Activated CD8-positive, alpha-beta T cell treated with anti-CD3 and anti-CD28 coated beads for 36 hours (primary cell): ENCODE measurements at places on chromosomes 7 and 10.

DNA sequence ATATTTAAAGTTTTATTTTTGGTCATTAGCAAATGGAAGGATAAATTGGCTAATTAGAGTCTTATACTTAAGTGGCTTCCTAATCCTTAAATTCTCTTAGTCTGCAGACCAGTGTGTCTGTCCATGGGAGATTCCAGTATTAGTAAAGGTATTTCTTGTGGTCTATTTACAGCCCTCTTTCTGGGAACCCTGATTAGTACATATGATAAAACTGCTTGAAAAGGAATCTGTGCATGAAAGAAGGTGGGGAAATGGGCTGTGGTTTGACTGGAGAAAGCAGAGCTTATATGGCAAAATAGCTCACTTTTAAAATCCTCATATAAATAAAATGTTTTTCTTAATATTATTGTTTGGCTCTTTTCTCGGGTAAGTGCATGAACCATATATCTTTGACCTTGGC, 124.5 kb upstream of the RHOBTB1 start:
- DNase-seq, result no peak

- DNase-seq, result no peak
Measured at GRCh38 chr7:155724327-155725005, 80.0 kb downstream of the RBM33 start.

GRCh38 chr10:23419655-23420329, 19.1 kb upstream of the OTUD1 start:
- no peak for DNase-seq

- no peak for DNase-seq
Measured at GRCh38 chr10:131983780-131984179, 2.1 kb upstream of the BNIP3 start.

- DNase-seq, result no peak
Measured at GRCh38 chr10:131021246-131021895, 290.1 kb downstream of the TCERG1L start.

DNA sequence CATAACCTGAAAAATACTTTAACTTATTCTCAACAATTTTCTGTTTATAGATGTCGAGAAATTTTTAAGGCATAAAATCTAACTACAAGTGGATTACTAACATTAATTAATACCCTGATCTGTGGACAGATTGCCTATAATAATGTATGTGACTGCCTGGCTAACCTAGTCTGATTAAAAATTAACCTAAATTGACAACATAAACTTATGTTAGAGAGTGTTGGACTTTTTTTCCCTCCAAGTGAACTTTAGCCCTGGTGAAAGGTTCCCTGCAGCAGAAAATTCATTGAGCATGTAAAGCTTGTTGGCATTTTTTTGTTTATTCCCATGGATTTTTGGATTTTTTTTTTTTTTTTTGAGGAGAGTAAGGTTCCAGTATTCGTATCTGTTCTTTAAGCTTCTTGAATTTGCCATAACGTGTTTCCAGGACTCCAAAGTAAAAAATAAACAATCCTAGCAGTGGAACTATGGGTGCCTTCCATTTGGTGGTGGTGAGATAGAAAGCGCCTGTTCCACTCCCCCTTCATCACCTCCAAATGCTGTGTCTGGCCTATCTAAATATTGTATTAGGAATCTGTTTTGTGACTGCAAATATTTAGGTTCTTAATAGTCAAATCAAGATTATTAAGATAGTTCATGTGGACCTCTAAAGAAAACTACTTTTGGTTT, 36.1 kb downstream of the NET1 start:
- no peak for DNase-seq

DNA sequence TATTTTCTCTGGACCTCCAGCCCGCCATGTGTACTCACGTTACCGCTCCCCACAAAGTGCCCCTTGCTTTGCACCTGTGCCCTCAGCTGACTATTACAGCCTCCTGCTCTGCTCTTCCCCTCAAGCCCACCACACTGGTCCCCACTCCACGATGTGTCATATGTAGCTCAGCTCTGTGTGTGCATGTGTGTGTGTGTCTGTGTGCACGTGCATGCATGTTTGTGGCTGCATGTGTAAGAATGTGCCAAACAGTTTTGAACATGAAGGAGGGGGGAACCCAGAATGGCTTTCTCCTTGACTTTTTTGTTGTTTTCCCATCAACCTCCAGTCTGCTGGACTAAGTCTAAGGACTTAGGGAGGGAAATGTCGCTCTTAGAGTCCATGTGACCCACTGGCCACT, 54.8 kb upstream of the BTRC start:
- DNase-seq, result no peak

- no peak for DNase-seq
Measured at GRCh38 chr7:113775401-113775800, 143.4 kb downstream of the PPP1R3A start.

DNA sequence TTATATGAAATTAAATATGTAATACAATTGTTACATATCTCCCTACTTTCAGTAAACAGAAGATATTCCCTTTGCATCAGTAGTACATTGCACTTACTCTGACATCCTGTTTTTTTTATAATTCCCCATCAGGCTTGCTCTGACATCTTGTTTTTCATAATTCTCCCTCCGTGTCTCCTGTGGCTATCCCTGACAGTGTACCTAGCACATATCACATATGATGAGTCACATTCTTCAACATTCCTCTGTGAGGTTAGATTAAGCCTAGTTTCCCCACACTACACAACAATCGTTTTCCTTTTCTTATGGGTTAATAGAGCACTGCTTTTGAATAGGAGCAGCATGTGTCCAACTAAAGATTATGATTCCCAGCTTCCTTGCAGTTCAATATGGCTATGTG, 250.6 kb upstream of the NPVF start:
- DNase-seq, result no peak

- DNase-seq, result peak; percentile 43
Measured at GRCh38 chr10:128125416-128125943, 743 bp downstream of the MKI67 start.

GRCh38 chr7:117008886-117009531, 55.7 kb downstream of the ST7 start:
- peak; percentile 65 for DNase-seq

DNA sequence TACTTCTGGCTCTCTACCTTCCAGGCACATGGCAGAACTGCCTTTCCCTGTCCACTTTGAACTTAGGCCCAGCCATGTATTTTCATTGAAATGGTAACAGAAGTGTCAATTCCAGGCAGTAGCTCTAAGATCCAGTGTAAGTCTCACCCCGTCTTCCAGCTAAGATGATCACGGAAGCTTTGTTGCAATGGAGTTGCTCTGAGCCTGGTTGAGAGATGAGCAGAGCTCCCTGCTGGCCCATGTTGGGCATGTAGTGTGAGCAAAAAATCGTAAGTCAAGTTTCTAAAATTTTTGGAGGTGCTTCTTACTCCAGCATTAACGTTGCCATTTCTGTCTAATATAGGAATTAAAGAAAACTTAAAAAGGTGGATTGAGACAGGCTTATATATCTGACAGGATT, 274.4 kb downstream of the IPMK start:
- no peak for DNase-seq

- peak; percentile 42 for DNase-seq
Measured at GRCh38 chr10:28087661-28088351, 88.9 kb upstream of the ODAD2 start.

- DNase-seq, result no peak
Measured at GRCh38 chr10:101495324-101495925, 92.6 kb downstream of the POLL start.

DNA sequence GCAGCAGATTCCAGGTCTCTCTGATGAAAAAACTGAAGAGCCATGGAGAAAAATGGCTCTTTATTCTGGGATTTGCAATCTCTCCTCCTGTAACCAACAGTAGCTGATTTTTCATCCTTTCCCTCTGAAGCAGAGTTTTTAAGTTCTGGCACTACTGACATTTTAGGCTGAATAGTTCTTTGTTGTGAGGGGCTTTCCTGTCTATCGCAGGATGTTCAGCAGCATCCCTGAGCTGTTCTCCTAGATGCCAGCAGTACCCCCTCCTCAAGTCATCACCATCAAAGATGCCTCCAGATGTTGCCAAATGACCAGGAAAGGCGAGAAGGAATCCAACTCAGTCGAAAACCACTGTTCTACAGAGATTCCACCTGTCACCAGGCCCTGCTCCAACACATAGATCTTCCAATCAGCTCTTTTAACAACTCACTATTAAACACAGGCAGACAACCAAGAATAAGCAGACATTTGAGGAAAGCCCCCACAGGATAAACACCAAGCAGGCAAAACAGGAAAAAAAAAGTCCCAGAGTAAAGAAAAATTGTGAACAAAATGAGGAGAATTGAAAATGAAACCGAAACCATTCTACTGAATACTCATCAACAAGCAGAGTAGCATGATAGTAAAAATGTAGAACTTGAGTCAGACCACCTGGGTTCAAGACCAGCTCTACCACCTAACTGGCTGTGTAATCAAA, 124.8 kb downstream of the MPP7 start:
- peak; percentile 35 for DNase-seq

- no peak for DNase-seq
Measured at GRCh38 chr10:42990721-42991441, 86.0 kb upstream of the RET start.

DNA sequence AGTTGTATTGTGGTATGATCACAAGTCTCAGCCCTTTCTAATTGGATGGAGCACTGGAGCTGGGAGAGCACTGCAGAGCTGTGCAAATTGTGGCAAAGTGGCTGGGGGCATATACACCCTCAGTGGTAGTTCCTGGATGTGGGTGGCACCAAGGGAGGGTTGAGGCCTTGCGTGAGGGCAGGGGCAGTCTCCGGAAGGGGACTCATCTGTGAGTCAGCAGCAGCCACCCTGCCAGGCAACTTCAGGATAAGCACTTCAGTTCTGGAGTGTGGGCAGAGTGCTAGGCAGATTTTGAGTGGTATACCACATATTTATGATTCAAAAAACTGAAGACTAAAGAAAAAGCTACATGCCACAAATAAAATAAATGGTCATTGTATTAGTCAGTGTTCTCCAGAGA, 210.5 kb downstream of the ETV1 start:
- peak; percentile 13 for DNase-seq

DNA sequence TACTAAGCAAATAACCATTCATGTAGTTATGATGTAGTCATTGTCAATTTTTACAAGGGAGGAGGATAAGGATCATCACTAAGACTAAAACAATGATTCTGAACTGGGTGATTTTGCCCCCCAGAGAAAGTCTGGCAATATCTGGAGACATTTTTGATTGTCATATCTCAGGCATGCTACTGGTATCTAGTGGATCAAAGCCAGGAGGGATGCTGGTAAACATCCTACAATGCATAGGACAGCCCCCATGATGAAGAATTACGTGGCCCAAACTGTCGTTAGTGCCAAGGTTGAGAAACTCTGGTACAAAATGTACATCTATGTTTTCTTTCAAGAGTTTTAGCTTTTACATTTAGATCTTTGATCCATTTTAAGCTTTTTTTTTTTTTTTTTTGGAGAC, 57.3 kb downstream of the GBF1 start:
- no peak for DNase-seq

DNA sequence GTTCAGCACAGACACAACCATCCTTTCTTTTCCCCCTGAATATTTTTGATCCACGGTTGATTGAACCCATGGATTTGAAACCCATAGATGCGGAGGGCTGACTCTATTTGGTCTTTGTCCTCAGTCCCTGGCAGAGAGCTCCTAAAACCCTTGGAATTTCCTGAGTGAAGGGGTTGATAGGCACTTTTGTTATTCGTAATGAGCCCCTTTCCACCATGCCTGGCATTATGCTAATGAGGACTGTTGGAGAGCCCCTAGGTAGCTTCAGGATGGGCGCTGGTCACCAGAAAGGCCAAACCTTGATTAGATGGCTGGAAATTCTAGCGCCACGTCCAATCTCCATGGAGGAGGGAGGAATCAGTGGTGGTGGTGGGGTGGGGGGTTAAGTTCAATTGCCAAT, 205.8 kb upstream of the GRB10 start:
- DNase-seq, result no peak

DNA sequence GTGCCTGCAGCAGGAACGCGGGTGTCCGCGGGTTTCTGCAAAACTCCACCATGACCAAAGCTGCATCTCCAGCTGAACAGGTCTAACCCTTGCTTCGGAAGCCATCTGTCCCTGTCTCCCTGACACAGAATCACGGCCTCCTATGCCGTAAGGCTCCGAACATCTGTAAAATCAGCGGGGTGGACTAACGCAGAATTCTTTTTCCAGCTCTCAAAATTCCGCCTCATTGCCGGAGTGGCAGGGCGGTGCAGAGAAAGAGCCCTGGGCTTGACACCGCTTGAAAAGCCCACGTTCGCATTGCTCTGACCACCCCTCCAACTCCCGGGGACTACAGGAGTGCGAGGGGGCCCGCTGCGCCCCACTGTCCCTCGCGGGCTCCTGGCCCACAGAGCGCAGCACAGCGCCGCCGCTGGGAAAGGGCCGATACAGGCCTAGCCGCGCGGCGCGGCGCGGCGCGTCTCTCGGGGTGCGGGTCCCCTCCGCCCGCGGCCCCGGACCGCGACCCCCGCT, 409 bp downstream of the DNMBP start:
- peak; percentile 15 for DNase-seq

GRCh38 chr10:90605506-90605905, 252.3 kb downstream of the HTR7 start:
- DNase-seq, result no peak

DNA sequence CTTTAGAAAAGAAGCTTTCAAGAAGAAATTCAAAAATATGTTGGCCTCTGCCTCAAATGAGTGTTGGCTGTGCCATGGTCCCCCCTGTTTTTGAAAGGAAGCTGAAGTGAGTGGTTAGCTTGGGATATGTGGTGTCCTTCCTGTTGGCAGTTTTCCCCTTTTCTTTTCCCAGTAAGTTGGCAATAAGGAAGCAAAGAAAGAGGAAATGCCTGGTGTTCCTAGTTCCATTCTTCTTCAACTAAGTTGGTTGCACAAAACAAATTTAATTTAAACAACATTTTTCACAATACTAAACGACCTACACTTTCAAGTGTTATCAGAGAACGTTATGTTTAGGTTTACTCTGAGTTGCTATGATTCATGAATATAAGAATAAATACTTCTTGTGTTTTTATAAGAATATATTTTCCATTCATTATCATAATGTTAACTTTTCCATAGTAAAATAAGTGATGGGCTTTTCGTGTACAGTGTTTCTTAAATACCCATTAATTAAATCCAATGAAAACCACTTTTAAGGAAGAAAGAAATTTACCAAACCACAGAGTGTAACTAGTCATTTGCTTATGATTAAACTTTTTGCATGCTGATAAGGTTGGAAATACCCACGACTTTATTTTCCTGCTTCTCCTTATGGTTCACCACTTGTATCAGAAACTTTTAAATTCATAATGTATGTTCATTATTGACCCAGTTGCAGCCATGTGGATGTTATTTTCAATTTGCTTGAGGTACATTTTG, 7.7 kb downstream of the HDAC9 start:
- DNase-seq, result no peak

GRCh38 chr10:132003282-132003924, 21.7 kb upstream of the BNIP3 start:
- no peak for DNase-seq
